ENCODE measurements at places on chromosomes 4 and X.

GRCh38 chr4:78592088-78592783, 40.7 kb downstream of the ANXA3 start:
- DNase-seq, result no peak

DNA sequence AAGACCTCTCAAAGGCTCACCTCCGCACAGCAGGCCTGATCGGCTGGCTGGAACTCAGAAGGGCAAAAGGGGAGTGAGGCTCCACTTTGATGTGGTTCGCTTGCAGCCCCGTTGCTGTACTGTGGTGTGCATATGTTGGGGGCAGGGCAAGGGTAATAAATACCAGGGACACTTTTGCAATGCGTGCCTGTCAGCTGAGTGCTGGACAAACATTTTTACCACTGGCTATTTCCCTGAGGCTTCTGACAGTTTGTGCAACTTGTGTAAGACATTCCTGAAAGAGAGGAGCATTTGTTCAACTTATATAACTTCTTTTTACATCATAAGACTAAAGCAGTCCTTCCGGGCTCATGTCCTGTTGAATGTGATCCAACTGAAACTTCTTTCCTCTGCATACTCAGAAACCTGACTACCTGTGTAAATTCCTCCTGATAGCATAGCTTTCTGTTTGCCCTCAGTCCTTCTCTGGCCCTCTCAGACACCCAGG, 82.3 kb downstream of the SPRY1 start:
- no peak for DNase-seq

- DNase-seq, result no peak
Measured at GRCh38 chr4:151865744-151866591, 105.2 kb upstream of the GATB start.

DNA sequence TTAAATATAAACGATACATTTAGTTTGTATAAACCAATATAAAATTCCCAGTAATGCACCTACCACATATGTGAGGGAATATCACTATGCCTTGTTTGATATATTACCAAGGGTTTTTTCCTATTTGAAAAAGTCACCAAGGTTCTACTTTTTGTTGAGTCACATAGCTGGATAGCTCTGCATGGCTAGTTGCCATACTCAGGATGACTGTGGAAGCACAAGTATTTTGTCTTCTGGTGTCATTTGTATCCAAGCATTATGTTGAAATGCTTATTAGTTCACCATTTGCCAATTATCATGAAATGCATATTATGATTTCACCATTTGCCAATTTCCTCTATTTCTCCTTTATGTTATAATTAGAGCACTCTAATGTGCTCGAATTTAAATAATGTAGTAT, 162.7 kb upstream of the TTC29 start:
- no peak for DNase-seq

- no peak for DNase-seq
Measured at GRCh38 chrX:79452881-79453280, 85.7 kb upstream of the ITM2A start.

DNA sequence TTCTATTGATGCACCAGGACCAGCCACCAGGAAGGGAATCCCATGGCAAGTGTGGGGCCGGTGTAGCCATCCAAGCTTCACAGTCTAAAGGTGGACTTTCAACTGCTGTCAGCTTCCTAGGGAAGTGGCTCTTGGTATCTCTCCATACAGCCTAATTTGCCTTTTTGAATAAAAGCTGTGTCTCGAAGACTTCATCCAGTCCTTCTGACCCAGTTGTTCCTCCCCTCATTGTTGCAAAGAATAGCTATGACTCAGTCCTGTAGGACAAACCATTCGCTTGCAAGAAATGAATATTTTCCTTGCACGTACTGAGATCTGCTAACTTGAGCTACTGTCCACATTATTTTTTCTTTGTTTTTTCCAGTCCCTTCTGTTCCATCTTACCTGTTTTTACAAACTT, 145.1 kb upstream of the CTSO start:
- DNase-seq, result no peak

DNA sequence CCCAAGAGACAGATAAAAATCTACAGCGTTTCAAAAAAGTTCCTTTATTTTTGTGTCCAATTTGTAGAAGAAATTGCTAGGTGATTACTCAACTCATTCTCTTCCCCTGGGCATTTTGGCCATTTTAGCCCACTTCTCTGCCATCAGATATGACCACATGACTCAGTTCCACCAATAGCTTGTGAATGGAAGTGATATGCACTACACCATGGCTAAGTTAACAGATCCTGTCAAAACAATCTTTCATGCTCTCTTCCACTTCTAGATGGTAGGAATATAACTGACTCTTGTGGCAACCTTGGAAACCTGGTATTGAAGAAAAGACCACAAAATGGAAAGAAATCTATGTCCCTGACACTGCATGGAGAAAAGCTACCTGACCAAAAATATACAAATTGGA, 26.2 kb upstream of the FREM3 start:
- DNase-seq, result no peak
